Stimulated activated naive CD8-positive, alpha-beta T cell treated with anti-CD3 and anti-CD28 coated beads, Interleukin-15, amount 100 ng/mL, for 72 hours (primary cell): ENCODE measurements at places on chromosomes 12 and 14.

- DNase-seq: no peak
These were observed 100.0 kb downstream of the ARF6 start for GRCh38 chr14:49992901-49993339.

DNA sequence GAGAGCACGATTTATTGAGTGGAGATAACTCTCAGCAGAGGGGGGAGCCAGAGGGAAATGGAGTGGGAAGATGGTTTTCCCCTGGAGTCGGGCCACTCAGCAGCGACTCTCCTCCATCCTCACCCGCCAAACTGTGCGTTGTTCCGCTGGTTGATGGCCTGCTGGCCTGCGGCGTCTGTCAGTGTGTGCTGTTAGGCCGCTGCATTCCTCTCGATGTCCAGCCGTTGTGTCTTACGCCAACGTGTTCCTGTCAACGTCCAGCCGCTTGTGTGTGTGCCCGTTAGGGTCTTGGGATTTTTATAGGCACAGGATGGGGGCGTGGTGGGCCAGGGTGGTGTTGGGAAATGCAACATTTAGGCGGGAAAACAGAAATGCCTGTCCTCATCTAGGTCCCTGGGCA is 69.2 kb downstream of the PTPRQ start:
- no peak for DNase-seq

DNA sequence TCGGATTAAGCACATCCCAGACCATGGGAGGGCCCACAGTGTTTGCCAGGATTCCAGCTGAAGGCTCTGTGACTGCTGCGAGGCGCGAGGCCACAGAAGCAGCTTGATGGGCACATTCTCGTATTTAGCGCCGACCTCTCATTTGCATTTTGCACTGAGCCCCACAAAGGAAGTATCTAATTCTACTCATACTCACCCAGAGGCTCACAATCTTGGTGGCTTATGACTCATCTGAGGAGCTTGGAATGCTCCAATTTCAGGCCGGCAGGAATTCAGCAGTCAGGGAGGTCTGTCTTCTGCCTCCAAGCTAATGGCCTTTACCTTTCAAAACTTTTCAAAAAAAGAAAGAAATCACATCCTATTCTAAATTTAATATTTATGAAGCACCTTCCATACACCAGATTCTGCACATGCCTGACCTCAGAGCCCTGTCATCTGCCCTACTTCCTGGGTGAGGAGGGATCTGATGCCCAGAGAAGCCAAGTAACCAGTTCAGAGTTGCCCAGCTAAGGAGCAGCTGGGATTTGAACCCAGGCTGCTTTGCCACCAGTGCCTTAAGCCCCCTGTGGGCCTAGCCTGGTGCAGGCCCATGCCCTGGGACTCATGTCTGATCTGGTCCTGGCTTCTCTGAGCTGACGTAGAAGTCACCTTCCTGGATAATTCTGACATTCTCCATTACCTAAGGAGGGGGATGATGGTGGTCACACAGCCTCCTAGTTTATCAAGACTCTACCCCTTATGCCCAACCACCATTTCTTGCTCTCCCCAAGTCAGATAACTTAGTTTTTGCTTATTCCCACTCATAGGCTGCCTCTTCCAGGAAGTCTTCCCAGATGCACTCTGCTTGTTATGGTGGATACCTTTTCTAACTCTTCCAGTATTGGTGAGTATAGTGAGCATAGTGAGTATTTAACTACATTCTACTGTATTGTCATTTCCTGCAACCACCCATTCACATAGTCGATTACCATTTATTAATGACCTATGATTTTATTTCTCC is 198.9 kb downstream of the RBM19 start:
- no peak for DNase-seq

DNA sequence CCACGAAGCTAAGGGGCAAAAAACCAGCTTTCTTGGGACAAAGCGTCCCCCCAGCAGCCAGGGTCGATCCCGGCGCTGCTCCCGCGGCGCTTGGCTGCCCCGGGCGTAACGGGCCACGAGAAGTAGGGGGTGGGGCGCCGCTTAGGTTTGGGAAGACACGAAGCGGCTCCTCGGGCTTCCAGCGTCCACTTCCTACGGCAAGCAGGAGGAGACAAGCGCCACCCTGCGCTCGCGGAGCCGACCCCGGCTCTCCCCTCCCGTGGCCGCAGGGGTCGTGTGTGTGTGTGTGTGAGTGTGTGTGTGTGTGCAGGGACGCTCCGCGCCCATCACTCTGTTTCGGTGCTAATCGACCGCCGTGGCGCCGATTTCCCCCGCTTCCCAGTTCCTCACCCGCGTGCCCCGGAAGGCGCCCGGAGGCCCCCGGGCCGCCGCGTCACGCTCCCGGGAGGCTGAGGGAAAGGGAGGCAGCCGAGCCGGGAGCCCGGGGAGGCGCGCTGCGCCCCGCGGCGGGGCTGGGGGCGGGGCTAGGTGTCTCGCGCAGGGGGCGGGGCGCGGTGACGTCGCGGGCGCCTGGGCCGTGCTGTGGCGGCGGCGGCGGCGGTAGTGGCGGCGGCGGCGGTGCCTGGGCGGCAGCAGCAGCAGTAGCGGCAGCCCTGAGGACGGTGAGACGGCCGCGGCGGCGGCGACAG is at the start of gene ERC1:
Gene ERC1, plus strand, starts transcription at position 563 of the 689 bp plus-strand sequence. CDS start 36,681 bp downstream, outside the sequence.
- peak; percentile 90 for DNase-seq

GRCh38 chr14:102857444-102857843 is 65.0 kb upstream of the AMN start:
- DNase-seq: no peak

GRCh38 chr12:6768437-6768914 is 2.3 kb downstream of the PTMS start:
- no peak for DNase-seq

DNA sequence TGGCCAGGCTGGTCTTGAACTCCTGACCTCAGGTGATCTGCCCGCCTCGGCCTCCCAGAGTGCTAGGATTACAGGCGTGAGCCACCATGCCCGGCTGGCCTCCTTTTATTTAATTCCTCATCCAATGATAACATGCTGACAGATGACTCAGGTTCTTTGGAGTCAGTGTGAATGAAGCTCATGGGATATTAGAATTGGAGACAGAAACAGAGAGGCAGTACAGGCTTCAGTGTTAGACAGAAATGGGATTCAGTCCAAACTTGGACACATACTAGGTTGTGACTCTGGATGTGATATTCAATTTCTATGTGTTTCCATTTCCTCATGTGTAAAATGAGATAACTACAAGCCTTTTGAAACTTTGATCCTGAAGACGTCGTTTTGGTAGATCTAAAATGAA is 47.3 kb downstream of the PDE3A start:
- no peak for DNase-seq

DNA sequence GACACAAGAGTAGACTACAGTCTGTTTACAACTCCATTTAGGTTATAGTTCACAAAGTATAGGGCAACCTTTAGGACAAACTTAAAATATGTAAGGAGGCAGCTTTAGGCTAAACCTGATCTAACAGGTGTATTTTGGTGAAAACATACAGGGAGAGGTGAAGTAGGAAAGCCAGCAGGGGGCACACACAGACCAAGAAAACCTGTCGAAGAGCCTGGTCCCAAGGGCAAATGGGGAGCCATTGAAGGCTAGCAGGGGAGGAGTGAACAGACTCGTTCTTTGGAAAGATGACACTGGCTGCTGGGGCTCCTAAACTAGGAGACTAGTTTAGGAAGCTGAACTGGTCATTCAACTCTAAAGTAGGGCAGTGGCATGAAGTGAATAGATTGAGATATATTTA is 138.8 kb upstream of the WSCD2 start:
- DNase-seq: peak; percentile 27

DNA sequence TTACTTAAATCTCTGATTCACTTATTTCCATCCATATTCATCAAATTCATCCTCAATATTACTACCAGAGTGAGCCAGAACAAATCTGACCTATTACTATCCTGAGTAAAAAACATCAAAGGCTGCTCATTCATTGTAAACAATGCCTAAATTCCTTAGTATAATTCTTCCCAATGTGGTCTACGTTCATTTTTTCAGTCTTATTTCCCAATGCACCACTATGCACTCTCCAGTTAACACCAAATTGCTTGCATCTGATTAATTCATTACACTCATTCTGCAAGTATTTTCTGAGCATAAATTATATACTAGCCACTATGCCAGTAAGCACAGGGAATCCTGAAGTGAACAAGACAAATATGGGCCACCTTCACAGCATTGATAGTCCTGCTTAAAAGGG is 110.0 kb downstream of the EPS8 start:
- no peak for DNase-seq

GRCh38 chr14:45065540-45065939 is 18.4 kb upstream of the PRPF39 start:
- DNase-seq: no peak

DNA sequence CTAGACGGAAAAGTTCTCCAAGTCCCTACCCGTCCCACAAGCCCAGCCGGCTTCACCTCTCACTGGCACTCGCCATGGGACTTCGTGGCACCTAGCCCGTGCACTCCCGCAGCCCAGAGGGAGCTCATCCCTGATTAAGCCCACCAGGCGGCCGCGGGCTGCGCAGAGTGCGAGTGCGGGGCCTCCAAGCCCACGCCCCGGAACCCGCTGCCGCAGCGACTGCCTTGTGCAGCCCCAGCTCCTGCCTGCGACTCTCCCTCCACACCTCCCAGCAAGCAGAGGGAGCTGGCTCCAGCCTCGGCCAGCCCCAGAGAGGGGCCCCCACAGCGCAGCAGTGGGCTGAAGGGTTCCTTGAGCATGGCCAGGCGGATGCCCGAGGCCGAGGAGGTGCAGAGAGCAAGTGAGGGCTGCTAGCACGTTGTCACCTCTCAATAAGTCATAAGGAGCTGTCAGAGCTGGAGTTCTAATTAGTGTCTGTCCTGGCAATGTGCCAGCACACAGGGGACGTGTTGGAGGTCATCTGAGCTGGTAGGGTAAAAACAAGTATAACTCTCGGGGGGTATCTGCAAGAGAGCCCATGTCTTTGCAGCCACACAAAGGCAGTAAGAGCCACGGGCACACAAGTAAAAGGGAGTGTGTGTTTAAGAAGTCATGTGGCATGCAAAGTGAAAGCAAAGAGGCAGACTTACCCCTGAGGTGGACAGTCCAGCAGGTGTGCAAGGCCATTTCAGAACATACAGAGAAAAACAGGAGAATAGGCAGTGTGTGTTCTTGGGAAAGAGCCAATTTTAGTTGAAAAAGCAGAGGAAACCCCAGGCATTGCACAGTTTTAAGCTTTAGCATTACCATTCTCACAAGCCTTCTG is 27.1 kb upstream of the TMTC2 start:
- no peak for DNase-seq

- no peak for DNase-seq
These were observed 264.7 kb downstream of the RAD51B start for GRCh38 chr14:68084256-68084655.

- peak; percentile 80 for DNase-seq
These were observed 32.2 kb upstream of the GNG2 start for GRCh38 chr14:51828017-51828797.

GRCh38 chr12:24884911-24885310 is 64.0 kb downstream of the BCAT1 start:
- no peak for DNase-seq

DNA sequence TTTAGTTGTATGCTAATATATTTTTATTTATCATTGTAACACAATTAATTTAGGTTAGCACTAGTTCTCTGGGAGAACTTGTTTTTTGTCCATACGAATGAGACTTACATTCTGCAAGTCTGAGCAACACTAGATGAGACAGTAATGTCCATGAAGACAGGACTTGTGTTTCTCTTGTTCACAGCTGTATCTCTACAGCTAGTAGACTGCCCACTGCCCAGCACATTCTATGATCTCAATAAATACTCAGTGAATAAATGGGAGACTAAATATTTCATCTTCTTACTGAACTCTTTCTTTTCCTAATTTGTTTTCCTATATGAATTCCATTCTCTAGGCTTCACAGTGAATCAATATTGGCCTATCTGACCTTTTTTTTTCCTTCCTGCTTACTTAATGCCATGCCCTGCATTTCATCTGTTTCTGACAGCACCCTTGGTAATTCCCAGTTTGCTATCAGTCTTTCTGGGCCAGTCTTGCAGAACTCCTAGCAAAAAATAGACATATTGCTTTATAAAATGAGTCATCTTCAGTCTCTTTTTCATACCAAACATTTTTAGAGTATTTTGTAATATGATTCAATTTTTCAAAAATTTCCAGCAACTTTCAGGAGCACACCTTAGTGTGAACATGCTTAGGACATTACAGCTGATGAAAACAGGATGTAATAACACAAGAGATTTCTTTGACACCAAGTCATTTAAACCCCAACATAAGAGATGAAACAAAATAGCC is 185.5 kb upstream of the ATP2B1 start:
- no peak for DNase-seq

DNA sequence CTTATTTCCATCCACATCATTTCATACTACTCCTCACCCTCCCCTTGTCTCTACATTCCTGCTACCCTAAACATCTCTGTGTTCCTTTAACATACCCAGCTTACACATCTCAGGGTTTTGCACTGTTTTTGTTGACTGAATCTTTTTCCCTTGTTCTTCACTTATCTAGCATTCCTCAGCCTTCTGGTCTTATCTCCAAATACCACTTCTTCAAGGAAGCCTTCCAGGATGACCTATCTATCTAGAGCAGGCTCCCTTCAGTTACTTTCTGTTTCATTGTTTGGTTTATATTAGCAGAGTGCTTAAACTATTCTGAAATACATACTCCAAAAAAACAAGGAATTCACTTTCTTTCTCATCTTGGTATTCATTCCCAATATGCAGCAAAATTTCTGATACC is 353.1 kb downstream of the NAV3 start:
- no peak for DNase-seq

GRCh38 chr12:121579981-121580868 is 598 bp downstream of the KDM2B start:
- peak; percentile 66 for DNase-seq

GRCh38 chr12:48078901-48079300 is 27.0 kb downstream of the SENP1 start:
- no peak for DNase-seq

- no peak for DNase-seq
These were observed 17.5 kb downstream of the KNTC1 start for GRCh38 chr12:122544537-122544936.

DNA sequence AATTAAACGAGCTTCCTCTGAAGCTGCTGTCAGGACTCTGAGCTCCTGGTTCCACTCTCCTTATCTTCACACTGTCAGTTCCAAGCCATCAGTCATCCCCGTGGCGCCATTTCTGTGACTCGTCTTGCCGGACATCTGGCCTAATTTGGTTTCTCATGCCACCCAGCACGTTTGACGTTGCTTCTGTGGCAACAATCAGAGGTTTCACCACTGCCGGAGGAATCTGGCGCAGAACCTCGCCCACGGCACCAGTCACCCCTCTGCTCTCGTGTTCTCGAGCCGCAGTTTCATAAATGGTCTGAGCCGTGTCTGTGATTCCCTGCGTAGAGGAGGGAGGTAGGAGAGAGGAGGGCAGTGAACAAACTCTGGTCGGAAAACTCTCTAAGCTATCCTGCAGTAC is 29.7 kb downstream of the BDKRB1 start:
- DNase-seq: no peak
